Esophagus mucosa (tissue), 1 donor: ENCODE measurements at places on chromosomes 7 and 10. TPM values are rescaled to one million over a fixed set of nuclear protein-coding genes. Genes with fewer than 3 reads are reported as not detected.
A peak's percentile ranks its signal among the peaks of the same experiment; 100 is the strongest.

Gene NRG3
- total RNA-seq: not detected

DNA sequence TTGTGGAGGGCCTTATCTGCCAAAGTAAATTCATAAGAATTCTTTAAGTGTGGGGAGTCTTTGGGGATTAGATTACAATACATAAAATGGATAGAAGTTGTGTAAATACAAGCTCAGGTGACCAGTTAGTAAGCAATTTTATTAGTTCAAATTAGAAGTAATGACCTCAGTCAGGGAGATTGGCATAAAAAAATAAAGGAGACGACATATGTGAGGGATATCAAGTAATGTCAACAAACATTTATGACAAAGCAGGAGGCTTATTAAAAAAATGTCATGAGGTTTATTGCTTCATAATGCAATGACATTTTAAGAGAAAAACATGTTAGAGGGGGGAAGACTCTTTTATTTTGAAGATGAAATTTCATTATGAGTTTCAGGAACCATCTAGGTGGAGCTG, 1137.0 kb upstream of the PHF14 start:
- no peak for ATAC-seq

- no peak for ATAC-seq
Measured at GRCh38 chr10:130749911-130750310, 561.6 kb downstream of the TCERG1L start.

DNA sequence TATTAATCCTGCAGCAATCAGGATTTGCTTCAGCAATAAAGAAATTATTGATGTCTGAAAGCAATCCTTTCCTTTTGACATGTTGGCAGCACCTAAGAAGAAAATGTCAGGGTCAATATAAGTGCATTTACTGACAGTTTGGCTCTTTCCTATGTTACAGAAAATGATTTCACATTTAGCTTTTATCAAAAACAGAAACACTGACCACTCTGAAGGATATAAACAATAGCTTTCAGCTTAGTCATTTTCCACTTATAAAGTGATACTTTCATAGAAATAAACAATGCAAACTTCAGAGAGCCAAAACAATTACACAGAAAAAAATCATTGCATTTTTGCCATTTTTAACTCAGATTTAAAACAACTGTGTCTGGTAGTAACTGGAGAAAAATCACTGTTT, 325.6 kb upstream of the KAT6B start:
- ATAC-seq: no peak

DNA sequence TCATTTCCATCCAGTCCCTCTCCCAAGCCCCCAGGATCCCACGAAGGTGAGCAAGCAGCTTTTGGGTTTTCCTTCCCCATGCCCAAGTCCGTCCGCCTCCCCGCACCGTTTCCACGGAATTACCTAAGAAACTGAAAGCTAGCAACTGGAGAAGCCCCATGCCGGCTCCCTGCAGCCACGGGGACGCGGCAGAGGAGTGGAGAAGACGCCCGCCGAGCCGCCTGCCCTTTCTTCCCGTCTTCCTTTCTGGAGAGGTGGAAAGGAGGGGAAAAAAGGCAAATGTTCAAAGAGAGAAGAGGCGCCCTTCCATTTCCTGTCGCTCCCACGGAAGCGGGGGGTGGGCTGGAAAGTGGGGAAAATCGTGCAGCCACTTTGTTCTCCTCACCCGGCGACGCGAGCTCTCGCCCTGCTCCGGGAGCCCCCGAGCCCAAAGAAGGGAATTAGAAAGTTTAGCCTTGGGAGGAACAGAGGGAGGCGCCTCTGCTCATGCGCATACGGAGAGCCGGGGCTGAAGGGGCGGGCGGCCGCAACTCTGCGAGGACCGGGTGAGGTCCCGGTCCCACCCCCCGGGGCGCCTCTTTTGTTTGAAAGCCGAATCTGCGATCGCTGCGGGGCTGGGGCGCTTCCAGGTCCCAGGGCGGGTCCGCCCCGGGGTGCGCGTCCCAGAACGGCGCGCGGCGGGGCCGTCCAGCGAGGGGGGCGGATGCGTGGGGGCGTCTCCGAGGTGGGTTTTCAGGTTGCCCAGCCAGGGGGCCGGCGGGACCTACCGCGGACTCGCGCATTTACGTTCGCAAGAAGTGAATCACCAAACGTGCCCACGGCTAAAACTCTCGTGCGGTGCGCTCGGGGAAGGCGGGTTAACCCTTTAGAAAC, at the start of gene LAMB1:
Gene LAMB1 (minus strand): TSS at position 436 of the 873 bp plus-strand sequence. CDS start 276 bp downstream, at position 160.
- ATAC-seq: peak; percentile 51

Gene FAM241B
- 2.9 TPM for total RNA-seq

- ATAC-seq: no peak
Measured at GRCh38 chr7:92678291-92678920, 88.2 kb upstream of the FAM133B start.

DNA sequence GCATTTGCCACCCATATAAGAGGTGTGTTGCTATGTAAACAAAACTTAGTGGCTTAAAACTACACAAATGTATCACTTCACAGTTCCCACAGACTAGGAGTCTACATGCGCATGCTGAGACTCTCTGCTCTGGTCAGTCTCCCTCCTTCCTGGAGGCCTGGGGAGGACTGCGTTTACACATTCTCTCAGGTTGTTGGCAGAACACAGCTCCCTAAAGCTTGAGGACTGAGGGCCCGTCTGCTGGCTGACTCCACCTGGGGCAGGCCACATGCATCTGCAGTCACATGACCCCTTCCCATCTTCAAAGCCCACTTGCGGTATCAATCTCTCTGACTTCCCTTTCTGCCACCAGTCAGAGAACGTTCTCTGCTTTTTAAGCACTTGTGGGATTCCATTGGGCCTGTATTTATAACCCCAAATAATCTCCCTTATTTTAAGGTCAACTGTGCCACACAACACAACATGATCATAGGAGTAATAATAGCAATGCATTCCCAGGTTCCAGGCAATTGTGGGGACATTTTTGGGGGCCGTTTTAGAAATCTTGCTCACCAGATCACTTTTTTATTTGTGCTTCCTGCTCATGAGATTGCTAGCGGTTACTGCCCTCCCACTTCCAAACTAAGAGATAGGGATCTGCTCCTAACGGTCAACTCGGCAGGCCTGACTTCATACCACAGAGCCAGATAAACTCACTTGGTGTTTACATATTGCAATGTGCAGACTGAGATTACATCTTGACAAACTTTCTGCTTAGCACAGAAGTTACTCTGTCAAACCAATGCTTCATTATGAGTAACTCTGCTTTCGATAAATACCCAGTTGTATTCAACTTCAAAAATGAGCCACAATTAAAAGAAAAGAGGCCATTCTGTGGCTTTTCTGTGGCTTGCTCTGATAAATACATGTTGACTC, 96.3 kb downstream of the ALOX5 start:
- ATAC-seq: peak; percentile 10

DNA sequence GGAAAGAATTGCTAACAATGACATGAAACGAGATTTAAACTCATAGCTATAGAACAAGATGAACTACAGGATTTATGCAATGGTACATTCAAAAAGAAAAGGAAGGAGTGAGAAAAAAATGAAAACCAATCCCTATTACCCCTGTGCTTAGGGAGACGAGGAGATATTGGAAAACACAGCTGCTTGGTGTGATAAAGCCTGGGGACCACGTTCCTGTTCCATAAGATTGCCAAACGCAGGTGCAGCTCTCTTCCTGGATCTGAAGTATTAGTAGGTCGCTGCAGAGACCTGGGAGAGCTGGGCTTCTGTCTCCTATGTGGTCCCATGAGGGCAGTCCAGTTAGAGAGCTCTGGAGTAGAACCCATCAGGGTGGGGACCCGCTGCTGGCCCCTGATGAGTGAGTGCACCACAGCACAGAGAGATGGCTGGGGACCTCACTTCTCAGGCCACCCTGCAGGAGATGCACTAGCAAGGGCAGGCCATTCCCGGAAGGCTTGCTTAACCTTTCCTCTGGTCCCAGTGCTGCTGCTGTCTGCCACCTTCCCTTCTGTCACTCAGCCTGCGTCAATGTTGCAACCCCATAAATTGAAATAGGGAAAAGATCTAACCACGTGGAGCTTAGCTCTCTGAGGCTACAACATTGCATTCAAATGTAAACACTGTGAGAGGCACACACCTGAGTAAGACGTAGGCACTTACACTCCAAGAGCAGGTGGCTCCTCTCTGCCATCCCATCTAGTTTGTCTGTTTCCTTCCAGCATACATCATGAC, 57.9 kb downstream of the MTPN start:
- ATAC-seq: no peak

GRCh38 chr10:10657139-10657760, 360.4 kb upstream of the CELF2 start:
- no peak for ATAC-seq

Gene CPN1
- not detected for total RNA-seq

DNA sequence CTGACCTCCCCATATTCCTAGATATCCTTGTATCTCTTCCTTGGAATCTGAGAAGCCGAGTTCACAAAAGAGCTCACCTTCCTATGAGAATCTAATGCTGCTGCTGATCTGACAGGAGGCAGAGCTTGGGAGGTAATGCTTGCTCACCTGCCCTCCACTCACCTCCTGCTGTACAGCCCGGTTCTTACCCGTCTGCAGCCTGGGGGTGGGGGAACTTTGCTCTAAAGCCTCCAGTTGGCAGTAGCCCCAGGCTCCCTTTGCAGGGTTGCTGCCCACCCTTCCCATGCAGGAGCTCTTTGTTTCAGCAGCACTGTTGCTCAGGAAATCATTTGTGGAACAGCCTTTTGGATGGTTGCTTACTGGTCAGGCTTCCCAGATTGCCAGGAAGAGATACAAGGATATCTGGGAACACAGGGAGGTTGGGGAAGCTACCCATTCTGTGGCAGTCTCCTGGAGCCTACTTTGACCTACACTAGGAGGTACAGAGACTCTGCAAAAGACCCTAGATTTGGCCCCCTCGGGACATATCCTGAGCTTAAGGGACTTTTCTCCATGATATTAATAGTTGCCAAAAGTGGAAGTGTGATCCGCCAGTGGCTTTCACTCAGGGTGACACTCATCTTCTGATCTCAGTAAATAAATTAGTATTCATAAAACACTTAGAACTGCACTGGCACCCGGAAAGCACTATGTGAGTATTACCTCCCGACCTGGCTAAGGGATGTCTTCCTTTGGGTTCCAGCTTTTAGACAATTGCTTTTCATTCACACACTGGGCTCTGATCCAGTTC, 363.7 kb upstream of the PODXL start:
- ATAC-seq: no peak

Gene BMPR1A
- 17.3 TPM for total RNA-seq

- no peak for ATAC-seq
Measured at GRCh38 chr10:54576541-54576940, 224.5 kb downstream of the PCDH15 start.

- ATAC-seq: no peak
Measured at GRCh38 chr7:7157887-7158271, 24.5 kb upstream of the C1GALT1 start.

GRCh38 chr10:121854809-121855445, 72.9 kb downstream of the ATE1 start:
- ATAC-seq: no peak

DNA sequence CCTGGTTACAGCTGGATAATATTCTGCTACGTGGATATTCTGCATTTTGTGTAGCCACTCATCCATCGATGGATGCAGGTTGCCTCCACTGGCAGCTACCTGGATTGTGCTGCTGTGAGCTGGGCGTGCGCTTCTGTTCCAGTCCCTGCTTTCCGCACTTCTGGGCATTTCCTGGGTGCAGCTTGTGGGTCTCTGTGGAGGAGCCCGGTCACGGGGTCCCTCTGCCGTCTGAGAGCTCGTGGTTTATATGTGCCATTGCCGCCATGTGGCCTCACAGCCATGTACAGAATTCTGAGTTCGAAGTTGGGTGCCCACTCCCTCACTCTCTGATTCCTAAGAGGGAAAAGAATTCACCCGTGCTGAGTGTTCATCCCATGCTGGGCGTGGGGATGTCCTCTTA, 38.3 kb downstream of the JAKMIP3 start:
- no peak for ATAC-seq

Gene NRF1
- 9.1 TPM for total RNA-seq

GRCh38 chr10:29131952-29132547, 156.8 kb upstream of the LYZL1 start:
- no peak for ATAC-seq

- no peak for ATAC-seq
Measured at GRCh38 chr7:143381427-143382125, 431 bp downstream of the ZYX start.

Gene FANK1
- total RNA-seq: 3.2 TPM

DNA sequence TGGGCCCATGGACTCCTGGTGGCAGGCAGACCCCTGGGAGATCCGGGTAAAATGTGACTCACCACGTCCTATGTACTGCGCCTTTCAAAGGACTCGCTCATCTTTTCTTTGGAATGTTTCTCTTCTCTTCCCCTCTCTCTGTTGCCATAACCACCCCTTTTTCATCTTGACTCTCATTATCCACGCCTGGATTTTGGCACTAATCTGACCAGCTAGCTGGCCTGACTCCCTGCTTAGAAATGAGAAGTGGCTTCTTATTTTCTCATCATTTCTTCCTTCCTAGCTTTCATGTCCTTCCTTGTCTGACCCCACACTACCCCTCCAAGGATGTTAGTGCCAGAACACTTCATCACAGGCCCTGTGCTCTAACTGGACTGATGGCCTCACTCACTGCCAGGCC, 98.0 kb upstream of the FAM171A1 start:
- ATAC-seq: no peak

GRCh38 chr7:107090457-107090856, 46.0 kb downstream of the PRKAR2B start:
- no peak for ATAC-seq

DNA sequence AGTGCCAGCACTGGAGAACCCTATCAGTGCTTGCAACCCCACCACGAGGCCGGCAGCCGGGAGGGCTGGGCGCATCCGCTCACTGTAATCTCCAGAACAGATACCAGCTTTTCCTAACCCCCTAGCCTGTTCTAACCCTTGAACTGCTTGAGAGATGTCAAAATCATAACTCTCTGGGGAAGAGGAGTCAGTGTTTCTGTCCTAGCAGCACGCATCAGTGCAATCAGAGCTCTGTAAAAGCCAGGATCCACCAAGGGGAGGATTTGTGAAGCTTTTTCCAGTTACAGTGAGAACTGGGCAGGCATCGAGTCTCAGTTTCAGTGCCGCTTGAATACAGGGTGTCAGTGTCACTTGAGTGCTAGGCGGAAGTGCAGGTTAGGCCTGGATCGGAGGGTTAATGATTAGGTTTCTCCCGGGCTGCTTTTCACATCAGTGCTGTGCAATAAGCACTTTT, 104.5 kb upstream of the INSYN2A start:
- ATAC-seq: no peak

DNA sequence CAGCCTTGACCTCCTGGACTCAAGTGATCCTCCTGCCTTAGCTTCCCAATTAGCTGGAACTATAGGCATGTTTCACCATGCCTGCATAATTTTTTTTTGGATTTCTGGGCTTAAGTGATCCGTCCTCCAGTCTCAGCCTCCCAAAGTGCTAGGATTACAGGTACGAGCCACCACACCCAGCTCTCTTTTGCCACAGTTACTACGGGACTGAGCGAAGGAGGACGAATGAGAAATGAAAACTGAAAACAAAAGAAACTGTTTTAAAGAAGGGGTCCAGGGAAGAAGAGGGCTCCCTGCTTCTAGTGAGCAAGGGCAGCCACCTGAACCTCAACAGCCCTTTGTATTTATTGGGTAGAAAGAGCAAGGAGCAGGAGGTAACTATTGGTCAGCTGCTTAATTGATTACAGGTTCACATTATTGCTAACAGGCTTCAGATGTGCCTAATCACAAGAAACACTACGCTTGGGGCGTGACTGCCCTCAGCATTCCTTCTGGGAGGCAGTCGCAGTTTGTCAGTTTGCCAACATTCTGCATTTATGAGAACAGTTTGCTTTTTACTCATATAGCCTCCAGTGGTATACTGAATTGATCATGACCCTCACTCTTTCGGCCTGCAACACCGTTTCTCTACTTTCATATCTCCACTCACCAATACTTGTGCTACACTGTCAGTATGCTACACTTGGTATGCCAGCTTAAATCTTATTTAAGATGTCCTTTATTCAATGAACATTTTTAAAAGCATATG, 676.8 kb downstream of the DNAJB9 start:
- ATAC-seq: no peak

- no peak for ATAC-seq
Measured at GRCh38 chr7:148395352-148395811, 195.2 kb upstream of the C7orf33 start.
